Activated T-helper 1 cell treated with anti-CD3 and anti-CD28 coated beads, Interleukin-12 subunit alpha, Interleukin-12 subunit beta, Interleukin-2, Interleukin-4 antibody, amounts not matched to agents 30 ng/mL and 10 ng/mL and 1 ng/mL, durations not matched to agents 14 hours and 24 hours and 36 hours (primary cell): ENCODE measurements at places on chromosomes 1 and 21. TPM values are rescaled to one million over a fixed set of nuclear protein-coding genes. Genes with fewer than 3 reads are reported as not detected.
A peak's percentile ranks its signal among the peaks of the same experiment; 100 is the strongest.

Gene SPRR2D
- total RNA-seq: not detected in 2 replicates

- DNase-seq: no peak
These were observed 1.9 kb downstream of the SORT1 start for GRCh38 chr1:109395602-109396512.

DNA sequence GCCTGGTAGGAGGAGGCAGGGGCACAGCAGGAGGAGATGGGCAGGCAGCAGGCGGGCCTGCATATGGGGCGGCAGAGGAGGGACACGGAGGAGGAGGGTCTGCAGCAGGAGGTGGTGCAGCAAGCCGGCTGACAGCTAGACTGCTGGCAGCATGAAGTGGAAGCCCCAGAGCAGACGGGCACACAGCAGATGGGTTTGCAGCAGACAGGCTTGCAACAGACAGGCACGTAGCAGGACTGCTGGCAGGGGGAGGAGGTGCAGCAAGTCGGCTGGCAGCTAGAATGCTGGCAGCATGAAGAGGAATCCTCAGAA, 615 bp downstream of the KRTAP10-5 start:
- no peak for DNase-seq

DNA sequence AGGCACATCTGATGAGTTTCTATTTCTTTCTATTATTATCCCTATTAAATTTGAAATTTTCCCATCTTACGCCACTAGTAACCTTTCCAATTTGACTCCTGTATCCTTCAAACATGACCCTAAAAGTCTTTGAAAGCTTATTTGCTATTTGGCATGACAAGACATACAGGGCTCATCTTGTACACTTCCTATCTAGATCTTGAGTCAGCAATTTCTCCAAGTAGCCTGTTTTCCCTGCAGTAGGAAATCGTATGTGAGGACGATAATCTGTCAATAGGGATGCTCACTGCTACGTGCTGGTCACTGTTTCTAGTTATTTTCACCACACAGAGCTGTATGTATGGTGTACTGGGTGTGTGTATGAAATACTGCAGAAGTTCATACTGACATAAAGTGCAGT, 142.7 kb downstream of the CDC42BPA start:
- DNase-seq: no peak

GRCh38 chr1:158496374-158496773, 24.4 kb downstream of the OR10R2 start:
- no peak for DNase-seq

DNA sequence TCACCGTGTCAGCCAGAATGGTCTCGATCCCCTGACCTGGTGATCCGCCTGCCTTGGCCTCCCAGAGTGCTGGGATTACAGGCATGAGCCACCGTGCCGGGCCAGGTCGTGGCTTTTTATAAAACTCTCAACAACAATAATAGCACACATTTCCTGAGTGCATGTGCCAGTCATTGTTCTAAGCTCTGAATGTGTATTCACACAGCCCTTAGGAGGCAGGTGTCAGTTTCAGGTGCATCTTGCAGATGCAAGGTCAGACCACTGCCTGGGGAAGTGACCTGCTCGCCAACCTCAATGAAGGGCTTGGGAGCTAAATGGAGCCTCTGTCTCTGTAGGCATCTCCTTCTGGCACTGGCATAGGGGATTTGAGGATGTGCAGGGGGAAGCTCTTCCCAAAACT, 1.6 kb upstream of the LEFTY2 start:
- DNase-seq: no peak

GRCh38 chr21:44524414-44525371, 15.3 kb downstream of the KRTAP10-1 start:
- no peak for DNase-seq

DNA sequence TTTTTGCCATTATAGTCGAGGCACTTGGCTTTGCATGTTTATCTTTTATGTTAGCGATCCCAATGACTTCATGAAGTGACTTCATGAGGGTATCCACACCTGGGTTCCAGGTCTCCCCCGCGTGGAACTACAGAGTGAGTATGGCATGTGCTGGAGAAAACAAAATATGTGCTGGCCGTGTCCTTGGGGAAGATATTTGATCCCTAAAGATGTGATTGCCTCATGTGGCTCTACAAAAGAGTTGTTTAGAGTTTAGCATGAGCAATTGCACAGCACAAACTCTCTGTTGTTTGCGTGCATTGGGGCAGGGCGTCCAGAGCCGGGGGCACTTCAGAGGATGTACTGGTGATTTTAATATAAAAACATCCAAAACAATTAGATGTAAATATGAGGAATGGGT, 4.8 kb downstream of the IL10RB start:
- DNase-seq: no peak

Gene TMEM82
- not detected in 2 replicates for total RNA-seq

DNA sequence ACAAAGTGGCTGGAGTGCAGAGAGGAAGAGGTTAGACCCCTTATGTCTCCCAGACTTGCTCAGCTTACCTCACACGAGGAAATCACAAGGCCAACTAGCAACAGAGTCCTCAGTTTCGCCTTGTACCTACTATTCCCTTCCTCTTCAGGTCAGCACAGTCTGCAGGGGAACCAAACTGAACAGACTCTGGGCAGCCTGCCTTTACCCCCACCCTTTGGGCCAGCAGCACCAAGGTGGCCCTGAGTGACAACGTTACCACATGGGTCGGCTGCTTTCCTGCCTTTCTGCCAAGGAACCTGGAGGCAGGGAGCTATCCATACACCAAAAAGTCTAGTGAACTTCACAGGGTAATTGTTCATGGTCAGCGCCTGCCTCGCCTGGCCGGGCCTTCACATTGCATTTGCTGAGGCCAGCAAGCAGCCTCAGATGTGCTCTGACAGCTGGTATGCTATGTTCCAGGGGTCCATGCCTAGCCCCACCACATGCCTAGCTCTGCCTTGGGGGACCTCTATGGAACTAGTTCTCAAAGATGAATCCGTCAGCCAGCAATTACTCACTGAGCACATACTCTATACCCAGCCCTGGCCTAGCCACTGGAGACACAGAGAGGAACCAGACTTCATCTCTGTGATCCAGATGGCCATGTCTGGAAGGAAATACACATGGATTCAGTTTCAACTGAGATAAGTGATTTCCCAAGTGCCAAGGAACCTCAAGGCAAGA, 69.6 kb downstream of the DMAP1 start:
- DNase-seq: no peak

- DNase-seq: no peak
These were observed 143.5 kb upstream of the HNRNPU start for GRCh38 chr1:245007852-245008251.

DNA sequence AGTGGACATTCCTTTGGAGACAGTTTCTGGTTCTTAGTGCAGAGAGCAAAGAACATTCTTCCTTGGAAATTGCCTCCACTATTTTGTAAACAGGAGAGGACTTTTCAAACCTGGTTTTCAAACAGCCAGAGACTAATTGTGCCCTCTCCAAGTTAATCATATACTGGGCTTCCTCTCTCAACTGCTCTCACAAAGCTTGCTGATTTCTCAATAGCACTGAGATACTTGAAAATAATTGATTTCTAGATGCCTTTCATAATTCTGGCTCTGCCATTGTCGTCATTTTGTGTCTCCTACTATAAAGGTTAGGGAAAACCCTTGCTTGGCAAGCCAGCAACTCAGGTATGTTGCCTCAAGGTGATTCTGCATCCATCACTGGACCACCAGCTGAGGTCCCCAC, 56.0 kb downstream of the KCNJ15 start:
- no peak for DNase-seq

GRCh38 chr1:196143602-196144342, 464.5 kb downstream of the KCNT2 start:
- no peak for DNase-seq

Gene IGSF21
- total RNA-seq: not detected in 2 replicates

DNA sequence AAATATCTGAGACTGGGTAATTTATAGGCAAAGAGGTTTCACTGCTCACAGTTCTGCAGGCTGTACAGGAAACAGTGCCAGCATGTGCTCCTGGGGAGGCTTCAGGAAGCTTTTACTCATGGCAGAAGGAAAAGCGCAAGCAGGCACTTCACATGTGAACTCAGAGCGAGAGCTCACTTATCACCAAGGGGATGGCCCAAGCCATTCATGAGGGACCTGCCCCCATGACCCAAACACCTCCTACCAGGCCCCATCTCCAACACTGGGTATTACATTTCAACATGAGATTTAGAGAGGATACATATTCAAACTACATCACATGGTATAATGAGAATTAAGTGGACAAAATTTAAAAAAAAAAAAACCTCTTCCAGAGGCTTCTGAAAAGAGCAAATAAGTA, 13.7 kb downstream of the WASF2 start:
- DNase-seq: no peak

DNA sequence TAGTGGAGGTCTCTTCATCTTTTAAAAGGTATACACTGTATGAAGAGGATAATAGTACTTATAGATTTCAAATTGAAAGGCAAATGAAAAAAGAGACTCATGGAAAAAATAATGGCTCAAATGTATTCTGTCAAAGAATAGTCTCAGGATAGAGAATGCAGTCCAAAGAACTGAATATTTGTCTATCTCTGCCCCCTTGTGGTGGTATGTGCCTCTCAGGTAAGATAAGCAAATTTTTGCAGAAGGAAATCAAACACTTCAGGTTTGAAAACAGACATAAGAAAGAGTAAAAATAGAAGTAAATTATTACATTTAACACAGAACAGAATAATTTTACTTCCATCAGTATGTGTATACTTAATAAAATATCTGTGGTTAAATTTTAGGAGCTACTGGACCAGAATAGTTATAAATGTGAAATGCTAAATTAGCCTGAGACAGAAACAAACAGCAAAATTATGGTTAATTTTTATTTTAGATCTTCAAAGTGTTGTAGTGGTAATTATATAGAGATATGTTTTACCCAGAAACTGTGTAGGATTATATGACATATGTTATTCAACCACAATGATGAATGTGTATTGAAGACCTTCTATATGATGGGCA, 164.4 kb upstream of the PALMD start:
- no peak for DNase-seq

Gene KIF14
- total RNA-seq: 11.5 and 12.5 TPM in 2 replicates

- DNase-seq: no peak
These were observed 1.1 kb downstream of the SLC5A9 start for GRCh38 chr1:48223366-48224240.

GRCh38 chr1:97088391-97088790, 366.8 kb downstream of the PTBP2 start:
- DNase-seq: no peak

Gene PPP2R5A
- 46.4 and 53.7 TPM in 2 replicates for total RNA-seq

- DNase-seq: no peak
These were observed 9.9 kb downstream of the TGFBR3 start for GRCh38 chr1:91876040-91876470.

GRCh38 chr1:15959827-15960446, 16.0 kb downstream of the ZBTB17 start:
- DNase-seq: no peak

DNA sequence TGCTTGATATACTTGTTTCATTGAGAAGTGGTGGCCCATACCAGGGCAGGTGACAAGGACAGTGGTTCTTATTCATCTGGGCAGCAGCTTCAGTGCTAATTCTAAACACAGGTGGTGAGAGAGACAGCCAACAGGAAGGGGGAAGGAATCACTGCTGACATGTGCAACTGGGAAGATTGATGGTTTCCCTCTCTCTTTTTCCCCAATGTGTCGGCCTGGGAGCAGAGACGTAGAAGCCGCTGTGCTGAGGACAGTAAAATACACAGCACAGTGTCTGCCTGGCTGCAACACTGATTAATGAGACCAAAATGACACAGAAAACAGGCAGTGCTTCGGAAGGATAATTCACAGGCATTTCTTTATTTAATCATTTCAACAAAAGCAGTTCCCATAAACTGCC, 48.8 kb downstream of the WARS2 start:
- no peak for DNase-seq

Gene NPR1
- total RNA-seq: 0.05 and 0.07 TPM in 2 replicates

- DNase-seq: peak; percentile 59
These were observed 3.2 kb upstream of the THEMIS2 start for GRCh38 chr1:27868932-27869718.

GRCh38 chr1:159088050-159088449, 11.5 kb upstream of the AIM2 start:
- DNase-seq: no peak

GRCh38 chr1:203796236-203796605, 798 bp downstream of the ZBED6 start:
- DNase-seq: peak; percentile 8

GRCh38 chr21:45468051-45468970, 63.3 kb downstream of the COL18A1 start:
- DNase-seq: no peak

GRCh38 chr1:97053268-97053667, 331.7 kb downstream of the PTBP2 start:
- no peak for DNase-seq

DNA sequence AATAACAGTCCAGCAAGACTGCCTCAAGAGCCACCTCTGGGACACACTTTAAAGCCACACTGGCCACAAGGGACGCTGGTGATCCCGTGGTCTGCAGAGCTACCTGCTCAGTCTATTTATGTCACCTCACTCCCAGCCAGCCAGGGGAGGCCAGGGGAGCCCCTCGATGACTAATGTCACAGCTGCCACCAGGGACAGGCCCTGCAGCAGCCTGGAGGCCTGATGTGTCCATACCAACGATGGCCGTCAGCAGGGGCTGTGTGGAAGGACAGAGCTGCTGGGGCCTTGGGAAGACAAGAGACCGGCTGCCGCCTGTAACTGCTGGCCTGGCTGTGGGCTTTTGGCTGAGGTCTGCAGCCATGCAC, 71.0 kb downstream of the SIK1 start:
- no peak for DNase-seq

- no peak for DNase-seq
These were observed 45.7 kb downstream of the KCNN3 start for GRCh38 chr1:154824179-154825000.

GRCh38 chr1:211816586-211816985, 14.0 kb downstream of the LPGAT1 start:
- DNase-seq: no peak

GRCh38 chr1:29833581-29833980, 597.3 kb downstream of the PTPRU start:
- no peak for DNase-seq

Gene PTPN22
- 66.2 and 66.7 TPM in 2 replicates for total RNA-seq

Gene ZBTB8B
- total RNA-seq: not detected in 2 replicates

GRCh38 chr1:222976453-222976852, 161.6 kb downstream of the DISP1 start:
- DNase-seq: no peak

- no peak for DNase-seq
These were observed 30.0 kb downstream of the C2CD2 start for GRCh38 chr21:41923631-41924367.

DNA sequence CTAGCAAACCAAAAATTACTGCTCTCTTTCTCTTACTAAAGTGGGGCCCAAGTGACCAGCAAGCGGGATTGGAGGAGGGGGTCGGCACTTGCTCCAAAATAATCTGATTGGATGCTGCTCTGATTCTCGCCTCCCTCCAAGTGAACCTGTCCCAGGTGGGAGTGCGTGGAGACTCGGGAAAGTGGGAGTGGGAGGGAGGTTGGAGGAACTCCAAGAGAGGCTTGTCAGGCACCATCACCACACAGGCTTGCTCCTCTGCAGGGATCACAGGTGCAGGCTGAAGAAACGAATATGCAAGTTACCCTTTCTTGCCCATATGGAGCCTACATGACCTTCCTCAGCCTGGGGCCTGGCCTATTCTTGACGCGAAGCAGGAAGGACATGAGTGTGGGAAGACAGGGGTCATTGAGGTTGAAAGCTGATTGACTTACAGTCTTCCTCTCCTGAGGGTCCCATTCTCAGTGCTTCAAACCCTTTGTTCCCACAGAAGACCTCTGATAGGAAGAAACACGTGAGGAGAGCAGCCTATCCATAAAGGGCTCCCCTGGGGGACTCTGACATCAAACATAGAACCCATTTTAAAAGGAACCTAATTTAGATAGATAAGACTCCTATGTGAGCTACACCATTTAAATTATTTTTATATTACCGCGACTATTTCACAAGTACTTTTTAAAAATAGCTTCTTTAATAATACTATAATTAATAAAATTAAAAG, 14.2 kb downstream of the RGS8 start:
- DNase-seq: no peak

- no peak for DNase-seq
These were observed 78.1 kb upstream of the CCDC190 start for GRCh38 chr1:162939035-162939434.
